ENCODE measurements at places on chromosomes 7 and 10. TPM values are rescaled to one million over a fixed set of nuclear protein-coding genes. Genes with fewer than 3 reads are reported as not detected.

Gene CRHR2
- not detected for total RNA-seq

Gene HOXA4
- total RNA-seq, result 1.5 TPM

Gene DYDC1
- not detected for total RNA-seq

Gene ASAH2
- total RNA-seq, result 1.2 TPM

Gene OR2A12
- total RNA-seq, result not detected

Gene ABCB8
- total RNA-seq, result 57.2 TPM

Gene ARHGAP19
- 5.4 TPM for total RNA-seq

Gene C10orf53
- not detected for total RNA-seq

Measured in mammary epithelial cell (primary cell).